ENCODE measurements at places on chromosomes 2 and 18.

DNA sequence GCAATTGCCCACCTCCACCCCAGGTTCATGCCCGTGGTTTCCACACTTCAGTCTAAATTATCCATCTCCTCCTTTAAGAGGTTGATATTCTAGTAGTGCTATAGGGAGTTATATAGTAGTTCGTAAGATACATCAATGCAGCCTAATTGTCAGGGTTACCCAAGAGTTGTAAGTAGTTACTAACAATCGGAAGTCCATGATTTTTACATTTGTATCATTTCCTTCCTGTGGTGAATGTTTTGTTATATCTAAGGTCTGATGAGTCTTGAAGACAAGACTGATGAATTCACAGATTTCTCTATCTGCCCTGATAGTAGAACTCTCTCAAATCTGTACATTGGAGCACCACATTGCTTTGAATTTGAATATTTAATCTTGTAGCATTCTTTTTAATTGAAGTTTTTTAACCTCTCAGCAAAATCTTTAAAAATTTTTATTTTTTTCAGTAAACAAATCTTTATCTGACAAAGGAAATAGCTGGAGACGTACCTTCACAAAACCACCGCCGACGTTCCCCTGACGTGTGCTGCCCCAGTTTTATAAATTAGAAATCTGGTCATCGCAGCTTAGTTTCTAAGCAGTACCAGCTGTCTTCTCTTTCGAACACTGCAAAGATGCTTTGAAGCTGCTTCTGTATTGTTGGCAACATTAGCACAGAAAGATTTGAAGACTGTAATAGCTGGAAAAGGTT lies 264.5 kb downstream of the SOCS6 start:
- DNase-seq: no peak

DNA sequence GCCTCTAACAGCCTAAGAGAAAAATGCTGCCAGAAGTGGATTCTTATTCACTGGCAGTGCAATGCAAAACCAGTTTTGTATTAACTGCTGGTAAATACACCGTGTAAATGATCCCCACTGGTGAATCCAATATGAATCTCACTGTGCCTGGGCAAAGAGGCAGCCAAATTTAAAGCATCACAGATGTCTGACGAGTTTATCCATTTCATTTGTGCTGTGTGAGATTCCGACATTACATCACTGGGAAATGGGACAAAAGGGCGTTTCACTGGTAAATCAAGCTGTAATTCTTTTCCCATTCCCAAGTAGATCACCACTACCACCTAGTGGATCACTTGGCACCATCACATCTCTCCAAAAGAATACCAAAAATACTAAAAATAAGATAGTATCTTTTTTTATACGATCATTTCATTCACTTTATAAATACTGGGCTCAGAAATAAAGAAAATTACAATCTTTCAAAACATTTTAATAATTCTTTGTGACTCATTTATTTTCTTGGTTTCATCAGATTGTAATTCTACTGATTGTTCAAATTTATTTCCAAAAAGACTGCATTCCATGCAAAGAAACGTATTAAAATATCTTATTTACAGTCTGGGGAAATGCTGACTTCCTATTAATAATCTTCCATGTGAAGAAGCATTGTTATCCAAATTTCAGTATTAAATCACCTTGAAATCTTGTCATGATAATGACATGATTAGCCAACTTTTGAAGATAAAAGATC lies 125.6 kb downstream of the GRB14 start:
- DNase-seq: peak; percentile 50

DNA sequence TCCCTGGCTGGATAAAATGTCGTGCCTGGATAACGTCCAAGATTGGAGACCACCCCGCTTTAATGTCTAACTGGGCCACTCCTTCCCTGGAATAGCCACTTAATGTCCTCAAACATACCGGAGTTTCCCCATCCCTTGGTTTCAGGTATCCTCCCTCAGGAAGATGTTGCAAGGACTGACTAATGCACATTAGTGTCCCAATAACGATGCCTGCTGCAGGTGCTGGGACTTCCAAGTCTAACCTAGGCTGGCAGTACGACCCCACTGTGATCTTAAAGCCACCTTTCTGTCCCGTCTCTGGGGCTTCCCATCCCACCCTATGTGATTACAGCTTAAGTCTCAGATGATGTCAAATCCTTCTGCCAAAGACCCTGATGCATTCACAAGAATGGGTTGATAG lies 1.1 kb upstream of the ATP6V1C2 start:
- DNase-seq: no peak

DNA sequence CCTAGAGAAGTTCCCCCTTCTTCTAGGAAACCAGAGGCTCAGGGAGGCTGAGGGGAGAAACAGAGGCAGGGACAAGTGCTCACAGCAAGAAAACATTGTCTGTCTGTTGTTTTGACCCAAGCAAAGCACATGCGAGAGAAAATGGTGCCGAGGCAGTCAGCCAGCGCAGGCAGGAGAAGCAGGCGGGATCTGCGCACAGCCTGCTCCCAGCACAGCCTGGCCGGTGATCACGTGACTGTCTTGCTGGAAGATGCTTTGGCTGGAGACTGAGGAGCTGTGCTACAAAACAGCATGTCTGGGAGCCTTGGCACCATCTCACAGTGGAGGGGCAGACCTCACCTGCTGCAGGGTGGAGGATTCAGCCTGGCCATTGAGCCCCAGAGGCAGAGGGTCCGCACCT lies 93.7 kb upstream of the MYCN start:
- DNase-seq: no peak

DNA sequence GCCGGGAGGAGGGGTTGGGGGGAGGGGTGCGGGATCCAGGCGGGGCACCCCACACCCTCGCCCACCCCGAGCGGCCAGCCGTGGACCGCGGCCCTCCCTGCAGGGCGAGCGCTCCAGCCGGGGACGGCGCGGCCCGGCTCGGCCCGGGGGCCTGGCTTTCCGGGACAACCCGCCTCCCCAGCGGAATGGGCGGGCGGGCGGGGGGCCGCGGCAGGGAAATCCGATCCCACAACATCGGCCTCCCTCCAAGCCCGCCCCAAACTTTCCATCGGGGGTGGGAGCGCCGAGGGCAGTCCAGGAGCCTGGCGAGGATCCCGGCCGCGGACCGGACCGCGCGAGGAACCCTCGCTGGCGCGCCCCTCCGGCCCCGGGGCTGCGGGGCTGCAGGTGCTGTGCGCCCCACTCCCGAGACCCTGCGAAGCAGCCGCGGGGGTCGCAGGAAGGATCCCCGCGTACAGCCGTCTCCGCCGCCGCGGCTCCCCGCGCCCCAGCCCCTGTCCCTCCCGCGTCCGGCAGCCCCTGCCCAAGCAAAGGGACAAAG lies 529 bp downstream of the SEMA4C start:
- DNase-seq: peak; percentile 57

- no peak for DNase-seq
Observed at GRCh38 chr2:205561441-205561840, 120.9 kb upstream of the NRP2 start.

- peak; percentile 60 for DNase-seq
Observed at GRCh38 chr18:47260120-47260923, 8.9 kb upstream of the SKOR2 start.

DNA sequence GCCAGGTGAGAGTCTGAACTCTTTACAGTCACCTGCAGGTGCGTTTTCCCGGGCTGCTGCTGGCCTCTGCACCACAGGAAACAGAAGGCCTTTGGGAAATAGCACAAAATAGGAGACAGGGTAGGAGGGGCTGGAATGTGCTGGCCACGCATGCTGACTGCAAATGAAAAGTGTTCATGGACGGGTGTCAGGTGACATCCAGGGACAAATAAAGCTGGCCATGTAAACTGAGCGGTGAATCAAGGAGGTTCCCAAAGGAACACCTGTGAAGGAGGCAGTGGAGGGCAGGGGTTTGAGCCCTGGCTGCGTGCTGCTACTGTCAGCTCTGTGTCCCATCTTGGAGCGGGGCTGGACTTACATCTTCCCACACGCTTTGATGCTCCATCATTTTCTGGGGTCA lies 42.4 kb upstream of the GBX2 start:
- no peak for DNase-seq

DNA sequence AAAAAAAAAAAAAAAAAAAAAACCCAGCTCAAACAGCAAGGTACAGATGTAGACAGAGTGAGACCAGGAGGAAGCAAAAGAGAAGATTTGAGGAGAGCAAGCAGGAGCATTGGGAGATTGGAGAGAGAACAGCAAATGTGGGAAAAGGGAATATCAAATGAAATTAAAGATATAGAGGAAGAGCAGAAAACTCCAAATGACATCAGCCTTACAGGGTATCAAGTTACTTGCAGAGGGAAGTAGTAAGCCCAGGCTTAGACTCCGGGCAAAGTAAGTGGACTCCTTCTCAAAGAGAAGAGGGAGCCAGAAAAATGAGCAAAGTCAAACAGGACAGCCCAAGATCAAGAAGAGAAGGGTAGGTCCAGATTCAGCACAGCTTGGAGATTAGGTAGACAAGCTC lies 93.3 kb upstream of the PPP1CB start:
- DNase-seq: no peak

DNA sequence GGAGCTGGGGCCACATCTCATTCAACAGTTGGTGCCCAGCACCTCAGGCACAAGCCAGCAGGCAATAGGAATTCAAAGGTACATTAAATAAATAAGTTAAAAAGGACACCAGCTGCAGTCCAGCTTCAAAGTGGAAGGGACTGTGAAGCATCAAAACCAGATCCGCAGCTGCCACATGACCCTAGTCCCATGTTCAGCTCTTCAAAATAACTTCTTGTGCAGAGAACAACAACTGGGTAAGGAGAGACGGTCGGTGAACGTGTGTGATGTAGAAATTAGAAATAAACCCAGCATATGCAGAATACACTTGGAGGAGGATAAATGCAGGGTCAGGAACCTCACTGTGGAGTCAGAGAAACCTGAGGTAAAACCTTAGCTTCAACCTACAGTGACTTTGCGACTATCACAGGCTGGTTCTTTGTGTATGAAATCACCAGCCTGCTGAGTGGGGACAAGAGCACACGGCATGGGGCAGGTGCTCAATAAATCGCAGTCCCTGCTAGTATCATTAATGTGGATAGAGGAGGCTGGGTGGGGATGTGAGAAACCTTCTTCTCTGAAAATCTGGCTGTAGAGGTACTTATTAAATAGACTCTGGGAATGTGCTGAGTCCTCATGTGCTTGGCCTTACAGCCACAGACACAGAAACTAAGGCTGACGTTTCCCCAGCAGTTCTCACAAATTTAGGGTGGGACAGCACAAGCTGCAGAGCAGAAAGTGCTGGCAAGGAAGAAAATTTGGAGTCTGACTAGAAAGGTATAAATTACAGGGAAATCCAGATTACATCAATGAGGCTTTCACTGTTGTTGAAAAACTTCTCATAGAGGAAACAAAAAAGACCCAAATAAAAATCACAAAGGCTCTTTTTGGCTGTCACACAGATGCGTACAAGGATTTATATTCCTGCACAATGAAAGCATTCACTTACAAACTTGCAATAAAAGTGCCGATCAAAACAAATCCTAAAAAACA lies 20.7 kb downstream of the FBXO15 start:
- no peak for DNase-seq

- DNase-seq: no peak
Observed at GRCh38 chr2:212939777-212940531, 211.5 kb downstream of the IKZF2 start.

DNA sequence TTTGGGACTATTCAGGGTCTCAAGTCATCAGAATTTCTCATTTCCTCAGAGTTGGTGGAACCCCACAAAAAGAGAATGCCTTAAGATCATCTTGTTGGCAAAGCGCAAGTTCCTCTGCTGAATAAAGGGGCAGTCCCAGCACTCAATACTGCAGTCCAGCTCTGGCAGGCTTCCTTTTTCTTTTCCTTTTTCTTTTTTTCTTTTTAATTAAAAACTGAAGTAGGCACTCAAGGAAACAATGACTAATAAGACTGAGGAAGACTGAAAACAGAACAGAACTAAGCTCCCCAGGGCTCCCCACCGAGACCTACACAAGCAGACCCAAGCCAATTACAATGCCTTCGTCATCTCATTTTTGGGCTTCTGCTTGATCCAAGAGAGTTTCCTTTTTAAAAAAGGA lies 82.0 kb downstream of the STK39 start:
- no peak for DNase-seq

- DNase-seq: no peak
Observed at GRCh38 chr2:212223696-212224095, 314.9 kb downstream of the ERBB4 start.

GRCh38 chr18:55779691-55780585 lies 191.9 kb upstream of the TCF4 start:
- DNase-seq: peak; percentile 39

GRCh38 chr2:7574385-7574784 lies 657.2 kb downstream of the RNF144A start:
- DNase-seq: no peak

DNA sequence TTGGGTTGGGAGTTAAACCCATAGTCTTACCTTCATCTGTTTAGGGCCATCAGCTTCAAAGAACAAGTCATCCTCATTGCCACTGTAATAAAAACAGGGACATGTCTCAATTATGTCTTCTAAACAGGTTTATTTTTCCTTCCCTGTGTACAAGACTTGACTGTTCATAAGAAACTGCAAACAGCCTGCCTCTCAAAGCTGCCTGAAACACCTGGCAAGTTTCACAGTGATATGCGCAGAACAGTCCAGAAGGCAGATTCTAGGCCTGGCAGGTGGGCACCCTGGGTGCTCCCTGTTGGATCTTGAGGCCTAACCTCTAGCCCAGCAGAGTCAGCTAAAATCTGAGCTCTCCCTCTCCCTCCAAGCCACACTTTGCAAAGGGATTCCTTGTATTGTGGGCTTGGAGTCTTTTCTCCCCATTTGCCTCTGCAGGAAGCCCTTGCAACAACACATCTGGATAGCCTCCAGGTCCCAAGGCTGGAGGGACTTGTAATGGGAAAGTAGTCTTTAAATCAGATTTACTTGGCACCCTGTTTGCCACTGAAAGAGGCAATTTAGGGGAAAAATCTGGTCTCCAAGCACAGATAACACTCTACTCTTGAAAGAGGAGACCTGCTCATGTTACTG lies 930 bp downstream of the IL1B start:
- DNase-seq: no peak

DNA sequence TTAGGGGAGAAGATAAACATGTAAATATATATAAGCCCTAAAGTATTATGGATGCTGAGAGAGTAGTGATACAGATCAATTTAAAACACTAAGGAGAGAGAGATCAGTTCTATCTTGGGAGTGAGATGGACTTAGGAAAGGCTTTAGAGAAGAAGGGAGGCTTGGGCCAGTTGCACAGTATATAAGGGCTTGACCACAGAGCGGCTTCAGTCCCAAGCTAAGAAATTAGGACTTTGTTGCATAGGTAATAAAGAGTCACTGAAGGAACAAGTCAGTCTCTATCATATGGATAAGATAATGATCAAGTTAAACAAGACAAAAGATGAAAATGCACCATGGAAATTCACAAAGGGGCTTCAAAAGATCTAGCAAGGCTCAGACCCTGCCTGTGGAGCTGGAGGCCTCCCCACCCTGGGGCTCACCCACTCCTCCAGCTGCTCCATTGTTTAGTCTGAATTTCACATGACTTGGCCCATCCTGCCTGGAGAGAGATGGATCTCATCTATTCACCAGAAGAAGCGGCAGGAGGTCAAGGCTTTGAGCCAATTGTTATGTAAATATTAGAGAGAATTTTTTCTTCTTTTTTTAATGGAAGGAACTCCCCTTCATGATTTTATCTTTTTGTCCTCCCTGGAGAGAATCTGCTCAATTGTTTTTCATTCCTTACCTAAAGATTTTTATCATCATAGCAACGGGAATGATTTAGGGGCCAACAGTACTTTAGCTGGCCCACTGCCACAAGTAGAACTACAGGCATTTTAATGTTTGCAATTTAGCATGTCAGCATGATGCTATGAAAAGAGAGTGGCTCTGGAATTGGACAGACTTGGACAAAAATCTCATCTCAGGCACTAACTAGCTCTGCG lies 44.0 kb downstream of the GYPC start:
- no peak for DNase-seq

All from HEK293T (cell line).